Right renal cortex interstitium (tissue), 3 donors: ENCODE measurements at places on chromosomes 12 and 14. TPM values are rescaled to one million over a fixed set of nuclear protein-coding genes. Genes with fewer than 3 reads are reported as not detected.

Gene JAG2
- 6.6 TPM for polyA plus RNA-seq

Gene VRTN
- polyA plus RNA-seq, result not detected

Gene MIPOL1
- polyA plus RNA-seq, result 9.6 TPM

Gene RDH5
- 22.8 TPM for polyA plus RNA-seq

Gene KCNK10
- 0.24 TPM for polyA plus RNA-seq

Gene TROAP
- polyA plus RNA-seq, result 16.1 TPM

Gene BCL2L14
- 0.15 TPM for polyA plus RNA-seq

Gene PRB2
- polyA plus RNA-seq, result not detected

Gene GPR84
- 0.11 TPM for polyA plus RNA-seq
